ENCODE measurements at places on chromosomes 6 and 20.
A peak's percentile ranks its signal among the peaks of the same experiment; 100 is the strongest.

GRCh38 chr6:92122746-92123145, 1296.6 kb downstream of the EPHA7 start:
- no peaks in the 10 kb centered on the region for H3K4me1 ChIP-seq
- no peak overlapping the region for H3K4me3 ChIP-seq
- H3K27ac ChIP-seq = no peak overlapping the region
- H3K27me3 ChIP-seq = no peaks in the 10 kb centered on the region

- H3K36me3 ChIP-seq = peaks cover 30% of the 10 kb centered on the region
- peaks cover 16% of the 10 kb centered on the region for H3K4me1 ChIP-seq
- peaks cover 45% of the 10 kb centered on the region for H3K27me3 ChIP-seq
- peak; percentile 80 for DNase-seq
Measured at GRCh38 chr20:58818586-58819285, 32.0 kb downstream of the GNAS-AS1 start.

DNA sequence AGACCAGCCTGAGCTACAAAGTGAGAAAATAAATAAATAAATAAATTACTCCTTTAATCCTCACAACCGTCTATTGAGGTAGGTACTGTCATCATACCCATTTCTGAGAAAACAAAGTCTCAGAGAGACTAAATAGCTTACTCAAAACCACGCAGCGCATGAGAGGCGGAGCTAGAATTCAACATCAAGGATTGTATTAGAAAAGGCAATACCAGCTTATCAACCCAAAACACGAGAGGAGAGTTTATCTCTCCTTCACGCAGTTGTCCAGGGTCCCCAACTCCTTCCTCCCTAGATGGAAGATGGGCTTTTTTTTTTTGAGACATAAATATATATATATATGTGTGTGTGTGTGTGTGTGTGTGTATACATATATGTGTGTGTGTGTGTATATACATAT, 12.2 kb downstream of the HNF4A start:
- no peak for DNase-seq
- no peak overlapping the region for H3K4me3 ChIP-seq
- H3K36me3 ChIP-seq = no peaks in the 10 kb centered on the region
- H3K4me1 ChIP-seq = no peaks in the 10 kb centered on the region
- no peak overlapping the region for H3K27ac ChIP-seq
- H3K27me3 ChIP-seq = no peaks in the 10 kb centered on the region

- no peaks in the 10 kb centered on the region for H3K27me3 ChIP-seq
- H3K4me3 ChIP-seq = no peak overlapping the region
- no peaks in the 10 kb centered on the region for H3K36me3 ChIP-seq
- H3K4me1 ChIP-seq = no peaks in the 10 kb centered on the region
- no peak overlapping the region for H3K27ac ChIP-seq
Measured at GRCh38 chr6:114714836-114715507, 372.1 kb upstream of the HS3ST5 start.

- H3K4me1 ChIP-seq = no peaks in the 10 kb centered on the region
- peaks cover 10% of the 10 kb centered on the region for H3K27me3 ChIP-seq
- DNase-seq = no peak
- H3K36me3 ChIP-seq = no peaks in the 10 kb centered on the region
Measured at GRCh38 chr6:7578516-7578915, 11.5 kb upstream of the SNRNP48 start.

DNA sequence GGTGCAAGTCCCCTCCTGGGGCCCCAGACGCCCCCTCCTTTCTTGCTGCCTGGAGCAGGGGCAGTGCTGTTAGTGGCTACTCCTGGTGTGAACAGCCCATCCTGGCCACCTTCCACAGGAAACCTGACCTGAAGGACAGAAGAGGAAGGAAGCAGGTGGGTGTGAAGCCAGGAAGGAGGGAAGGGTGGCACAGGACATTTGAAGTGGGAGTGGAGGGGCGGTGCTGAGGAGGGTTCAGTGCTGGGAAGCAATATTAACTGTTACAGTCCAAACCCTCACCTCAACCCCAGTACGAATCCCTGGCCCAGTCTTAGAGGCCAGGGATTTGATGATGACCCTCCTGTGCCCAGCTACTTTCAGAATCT, 766 bp downstream of the PRICKLE4 start:
- H3K27me3 ChIP-seq = peaks cover 10% of the 10 kb centered on the region
- H3K4me3 ChIP-seq = no peak overlapping the region
- H3K27ac ChIP-seq = no peak overlapping the region

- no peaks in the 10 kb centered on the region for H3K36me3 ChIP-seq
- peaks cover 3% of the 10 kb centered on the region for H3K4me1 ChIP-seq
- H3K4me3 ChIP-seq = no peak overlapping the region
Measured at GRCh38 chr6:10151144-10151915, 263.5 kb downstream of the TFAP2A start.

All from activated naive CD8-positive, alpha-beta T cell treated with anti-CD3 and anti-CD28 coated beads for 36 hours (primary cell).